ENCODE measurements at places on chromosomes 2 and 18.

DNA sequence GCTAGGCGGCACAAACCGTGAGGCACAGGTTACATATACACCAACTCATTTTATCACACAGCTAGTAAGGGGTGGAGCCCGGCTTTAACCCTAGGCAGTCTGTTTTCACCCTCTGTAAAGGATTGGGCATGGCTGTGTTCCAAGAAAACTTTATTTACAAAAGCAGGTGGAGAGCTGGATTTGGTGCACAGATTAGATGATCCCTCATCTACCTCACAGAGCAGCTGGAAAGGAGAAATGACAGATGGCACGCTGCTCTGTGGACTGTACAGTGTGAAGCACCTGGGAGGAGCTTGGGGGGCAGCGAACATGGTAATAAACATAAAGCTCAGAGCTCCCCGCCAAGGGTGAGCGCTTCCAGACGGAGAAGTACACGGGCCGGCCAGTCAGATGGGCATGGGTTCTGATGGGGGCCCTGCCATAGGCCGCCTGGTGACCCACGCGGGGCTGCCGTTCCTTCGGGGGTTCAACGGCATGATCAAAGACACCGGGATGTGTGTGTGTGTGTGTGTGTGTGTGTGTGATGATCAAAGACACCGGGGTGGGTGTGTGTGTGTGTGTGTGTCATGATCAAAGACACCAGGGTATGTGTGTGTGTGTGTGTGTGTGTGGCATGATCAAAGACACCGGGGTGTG, 862 bp upstream of the TMEM177 start:
- no peak for DNase-seq

GRCh38 chr2:20182241-20182931, 42.5 kb downstream of the SDC1 start:
- DNase-seq, result no peak

DNA sequence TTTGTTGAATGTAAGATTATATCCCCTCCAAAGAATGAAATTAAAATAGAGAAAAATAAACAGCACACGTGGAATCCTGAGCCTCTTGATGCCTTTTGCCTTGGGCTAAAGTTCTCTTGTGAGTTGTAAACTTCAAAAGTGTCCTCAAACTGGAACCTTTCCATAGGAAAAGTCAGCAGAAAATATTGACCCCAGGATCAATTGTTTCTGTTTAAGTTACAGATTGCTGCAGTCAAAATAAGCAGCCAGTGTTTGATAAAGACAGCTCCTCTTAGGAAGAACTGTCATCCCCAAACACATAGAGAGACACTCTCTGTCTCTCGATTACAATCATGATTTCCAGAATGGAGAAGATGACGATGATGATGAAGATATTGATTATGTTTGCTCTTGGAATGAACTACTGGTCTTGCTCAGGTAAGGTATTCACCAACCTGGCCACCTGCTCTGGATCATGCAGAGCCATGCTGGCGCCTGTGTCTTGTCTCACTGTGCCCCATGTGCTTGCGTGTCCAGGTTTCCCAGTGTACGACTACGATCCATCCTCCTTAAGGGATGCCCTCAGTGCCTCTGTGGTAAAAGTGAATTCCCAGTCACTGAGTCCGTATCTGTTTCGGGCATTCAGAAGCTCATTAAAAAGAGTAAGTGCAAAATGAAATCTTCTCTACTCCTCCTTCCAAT, at the start of gene SPP2:
Gene SPP2 (plus strand): TSS at position 248 of the 681 bp plus-strand sequence. CDS start 85 bp downstream, at position 333.
- DNase-seq, result no peak

GRCh38 chr2:19116918-19117317, 241.5 kb downstream of the OSR1 start:
- DNase-seq, result no peak

- no peak for DNase-seq
Measured at GRCh38 chr2:207970826-207971180, 54.5 kb downstream of the PLEKHM3 start.

DNA sequence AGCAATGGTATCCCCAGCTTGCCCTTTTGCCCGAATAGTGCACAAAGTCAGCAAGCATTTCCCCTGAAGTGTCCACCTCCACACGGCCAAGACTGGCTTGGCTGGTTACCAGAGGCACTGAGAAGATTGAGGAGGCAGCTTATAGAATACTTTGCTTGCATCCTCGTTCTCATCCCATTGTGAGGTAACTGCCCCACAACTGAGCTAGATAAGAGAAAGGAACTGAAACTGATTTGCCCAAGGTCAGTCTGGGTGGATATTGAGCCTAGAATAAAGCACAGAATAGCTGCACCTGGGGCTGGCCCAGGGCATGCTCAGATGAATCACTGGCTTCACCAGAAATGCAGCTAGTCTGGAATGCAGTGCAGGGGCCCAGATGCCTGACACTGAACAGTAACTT, 32.7 kb upstream of the MAP4K3 start:
- DNase-seq, result peak; percentile 73

GRCh38 chr2:137951586-137951985, 12.7 kb upstream of the HNMT start:
- no peak for DNase-seq

DNA sequence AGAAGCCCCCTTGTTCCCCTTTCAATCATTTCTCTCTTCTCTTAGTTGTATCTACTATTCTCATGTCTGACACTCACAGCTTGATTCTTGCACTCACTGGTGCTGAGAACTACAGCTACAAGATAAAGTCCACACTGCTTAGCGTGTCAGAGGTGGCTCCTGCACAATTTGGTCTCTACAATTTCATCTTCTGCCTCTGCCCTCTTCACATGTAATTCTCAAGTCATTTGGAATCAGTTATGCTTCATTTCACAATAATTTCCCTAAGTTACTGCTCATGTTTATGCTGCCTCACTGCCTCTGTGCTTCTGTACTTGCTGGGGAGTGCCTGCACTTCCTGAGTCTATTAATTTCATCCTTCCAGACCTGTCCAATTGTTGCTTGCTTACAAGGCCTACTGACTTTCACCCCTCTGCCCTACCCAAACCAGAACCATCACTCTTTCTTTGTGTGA, 11.6 kb upstream of the NAB1 start:
- no peak for DNase-seq

DNA sequence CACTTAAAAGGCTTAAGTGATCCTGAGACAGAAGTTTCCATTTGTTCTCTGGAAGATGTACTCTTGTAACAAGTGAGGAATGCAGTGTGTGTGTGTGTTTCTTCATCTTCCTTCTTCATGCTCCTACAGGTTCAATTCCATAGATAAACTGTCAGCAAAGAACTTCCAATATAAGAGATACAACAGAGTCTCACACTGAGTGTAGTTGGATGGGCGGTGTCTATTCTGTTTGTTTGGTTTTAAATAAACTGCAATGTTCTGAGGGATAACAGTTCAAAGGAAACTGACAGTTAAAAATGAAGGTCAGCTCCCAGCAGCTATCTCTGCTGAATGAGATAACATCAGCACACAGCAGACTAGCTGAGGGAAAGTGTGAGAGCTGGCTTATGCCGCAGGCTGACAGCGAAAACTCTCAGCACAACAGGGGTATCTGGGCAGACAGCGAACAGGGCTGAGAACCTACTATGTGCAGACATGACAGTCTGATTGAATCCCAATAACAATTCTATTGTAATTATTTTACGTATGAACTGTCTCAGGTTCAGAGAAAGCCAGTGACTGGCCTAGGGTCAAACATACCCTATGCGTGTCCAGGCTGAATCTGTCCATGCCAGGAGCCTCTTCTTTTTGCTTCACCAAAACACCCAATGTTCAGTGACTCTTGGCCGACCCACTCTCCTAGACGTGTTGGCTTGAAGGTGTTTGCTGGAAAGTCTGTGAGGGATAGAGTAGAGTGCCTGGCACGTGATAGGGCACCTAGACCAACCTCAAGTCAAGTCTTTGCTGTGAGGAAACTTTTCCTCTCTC, 201.9 kb upstream of the TRIB2 start:
- no peak for DNase-seq

GRCh38 chr18:69365658-69366057, 35.0 kb upstream of the DOK6 start:
- DNase-seq, result no peak

- no peak for DNase-seq
Measured at GRCh38 chr18:22347606-22348511, 69.9 kb downstream of the CTAGE1 start.

- DNase-seq, result no peak
Measured at GRCh38 chr2:176612036-176612435, 342.8 kb downstream of the MTX2 start.

DNA sequence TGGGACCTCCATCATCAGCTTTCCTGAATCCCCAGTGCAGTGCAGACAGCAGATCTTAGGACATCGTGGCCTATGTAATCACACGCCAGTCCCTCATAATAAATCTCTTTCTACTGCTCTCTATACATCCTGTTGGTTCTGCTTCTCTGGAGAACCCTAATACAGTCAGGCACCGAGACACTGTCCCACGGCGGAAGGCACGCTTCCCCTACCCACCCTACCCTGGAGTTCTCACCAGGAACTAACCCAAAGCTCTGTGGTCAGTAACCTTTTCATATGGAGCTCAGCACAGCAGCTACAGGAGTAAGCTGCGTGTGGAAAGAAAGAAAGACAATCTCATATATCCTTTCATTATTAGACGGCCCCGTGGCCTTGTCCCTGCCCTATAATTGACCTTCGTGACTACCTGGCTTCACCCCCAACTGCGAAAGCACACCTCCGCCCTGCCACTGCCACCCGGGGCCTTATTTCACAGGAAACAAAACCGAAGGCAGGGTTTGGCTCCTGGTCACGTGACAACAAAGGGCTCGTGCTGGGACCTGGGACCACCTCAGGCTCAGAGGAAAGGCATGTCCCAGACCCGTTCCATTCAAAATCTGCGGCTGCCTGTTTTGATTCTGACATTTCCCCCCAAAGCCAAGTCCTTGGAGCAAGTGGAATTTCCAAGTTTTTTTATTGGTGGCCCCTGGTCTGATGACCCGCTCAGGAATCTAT, 99.7 kb upstream of the ODC1 start:
- no peak for DNase-seq

- DNase-seq, result no peak
Measured at GRCh38 chr2:7356909-7357584, 439.8 kb downstream of the RNF144A start.

DNA sequence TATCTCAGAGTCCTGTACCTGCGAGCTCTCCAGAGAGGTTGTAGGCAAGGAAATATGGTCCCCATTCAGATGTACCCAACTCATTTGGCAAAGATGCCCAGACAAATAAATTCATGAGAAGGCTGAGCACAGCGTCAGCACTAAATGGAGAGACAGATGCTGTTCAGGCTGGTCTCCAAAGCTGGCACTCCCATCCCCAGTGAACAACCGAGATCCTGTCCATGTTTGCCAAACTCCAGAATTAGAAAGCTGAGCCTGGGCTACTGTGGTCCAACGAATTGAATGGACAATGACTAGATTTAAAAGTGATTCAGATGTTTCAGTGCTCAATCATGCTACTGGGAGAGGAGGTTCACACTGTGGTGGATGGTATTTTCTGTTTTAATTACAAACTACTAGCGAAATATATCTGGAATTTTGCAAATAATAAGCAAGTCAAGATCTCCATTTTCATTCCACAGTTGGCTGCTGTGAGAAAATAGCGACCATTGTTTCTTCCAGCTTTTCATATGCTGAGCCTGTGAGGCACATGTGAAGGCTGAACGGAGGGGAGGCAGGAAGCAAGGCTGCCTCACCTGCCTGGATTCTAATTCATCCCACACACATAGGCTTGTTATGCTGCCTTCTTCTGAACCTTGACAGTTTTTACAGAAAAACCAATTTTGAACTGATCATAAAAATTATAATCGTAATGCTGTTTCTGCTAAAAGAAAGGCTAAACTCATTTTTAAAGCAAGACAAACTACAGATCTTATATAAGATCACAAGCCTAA, 22.6 kb upstream of the DAPL1 start:
- DNase-seq, result no peak

- no peak for DNase-seq
Measured at GRCh38 chr18:9858642-9859041, 27.1 kb upstream of the TXNDC2 start.

DNA sequence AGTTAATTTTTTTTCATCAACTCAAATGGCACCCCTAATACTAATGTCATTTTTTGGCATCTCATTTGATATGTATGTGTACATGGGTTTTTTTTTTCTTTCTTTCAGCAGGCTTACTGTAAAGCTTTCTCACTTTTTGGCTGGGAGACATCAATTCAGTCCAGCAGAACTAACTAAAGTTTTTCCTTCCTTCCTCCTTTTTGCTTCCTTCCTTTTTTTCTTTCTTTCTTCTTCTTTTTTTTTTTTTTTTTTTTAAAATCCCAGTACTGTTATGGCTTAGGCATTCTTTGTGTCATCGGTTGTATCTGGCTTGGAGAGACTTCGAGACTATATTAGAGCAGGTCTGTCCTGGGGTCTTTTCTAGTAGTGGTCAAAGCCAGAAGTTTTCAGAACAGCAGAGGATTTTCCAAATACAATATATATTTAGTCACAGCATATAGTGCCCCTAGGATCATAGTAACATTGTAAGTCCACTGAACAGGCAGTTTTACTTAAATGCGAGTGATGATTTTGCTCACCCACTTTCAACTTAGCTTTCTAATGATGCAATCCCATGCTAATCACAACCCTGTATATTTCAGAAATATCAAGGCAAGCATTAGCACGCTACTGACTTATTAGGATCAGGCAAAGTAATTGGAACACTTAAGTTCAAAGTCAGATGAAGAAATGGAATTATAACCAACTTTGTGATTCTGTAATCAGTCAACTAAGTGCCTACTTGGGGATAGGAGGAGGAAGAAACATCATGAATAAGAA, 4.0 kb downstream of the KLHL29 start:
- no peak for DNase-seq

- DNase-seq, result no peak
Measured at GRCh38 chr2:134146620-134147019, 107.3 kb upstream of the MGAT5 start.
